ENCODE measurements at places on chromosomes 12 and 14. TPM values are rescaled to one million over a fixed set of nuclear protein-coding genes. Genes with fewer than 3 reads are reported as not detected.

The RFLNA gene
- total RNA-seq = 0.13 TPM

The PAPLN gene
- total RNA-seq = 10.4 TPM

The STXBP6 gene
- total RNA-seq = 2.2 TPM

The KRT78 gene
- total RNA-seq = not detected

The C14orf39 gene
- not detected for total RNA-seq

The GLIPR1L2 gene
- total RNA-seq = not detected

The KRT83 gene
- 5.4 TPM for total RNA-seq

The SIX1 gene
- 7.8 TPM for total RNA-seq
